ENCODE measurements at places on chromosomes 5 and 9.

- DNase-seq, result no peak
Measured at GRCh38 chr5:41410737-41411136, 99.7 kb downstream of the PLCXD3 start.

GRCh38 chr9:137696136-137696925, 77.5 kb downstream of the EHMT1 start:
- DNase-seq, result no peak

- DNase-seq, result no peak
Measured at GRCh38 chr9:80125731-80126264, 554.0 kb downstream of the TLE4 start.

DNA sequence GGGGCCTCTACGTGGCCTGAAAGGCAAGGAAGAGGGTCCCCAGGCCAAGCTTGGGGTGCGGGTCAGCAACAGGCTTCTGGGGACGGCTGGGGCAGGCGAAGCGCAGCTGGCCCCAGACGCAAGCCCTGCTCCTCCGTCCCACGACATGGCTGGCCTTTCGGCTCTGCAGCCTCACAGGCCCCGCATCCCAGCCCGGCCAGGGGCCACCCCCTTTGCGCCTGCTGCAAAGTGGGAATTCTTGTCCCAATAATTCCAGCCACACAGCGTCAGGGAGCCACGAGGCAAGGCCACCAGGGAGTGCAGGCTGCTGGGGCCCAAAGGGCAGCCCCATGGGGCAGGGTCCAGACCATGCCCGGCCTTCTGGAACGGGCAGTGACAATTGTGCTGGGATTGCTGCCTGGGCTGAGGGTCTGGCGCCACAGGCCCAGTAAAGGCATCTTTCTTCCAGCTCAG, 1.1 kb upstream of the ENTPD2 start:
- no peak for DNase-seq

DNA sequence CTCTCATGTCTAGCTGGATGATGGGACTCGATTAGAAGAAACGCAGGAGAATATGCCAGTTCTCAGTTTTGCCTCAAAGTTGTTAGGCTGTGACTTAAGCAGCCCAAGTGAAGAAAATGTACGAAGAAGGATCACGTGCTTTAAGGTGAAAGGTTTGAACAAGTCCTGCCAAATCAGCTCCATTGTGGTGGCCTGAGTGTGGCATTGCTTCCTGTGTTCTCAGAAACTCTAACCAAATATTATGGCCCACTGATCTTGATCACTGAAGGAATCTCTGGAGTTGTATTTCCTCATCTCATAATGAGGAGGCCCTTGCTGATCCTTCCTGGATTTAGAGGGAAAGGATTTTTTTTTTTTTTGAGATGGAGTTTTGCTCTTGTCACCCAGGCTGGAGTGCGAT, 44.0 kb downstream of the OTULIN start:
- DNase-seq, result no peak

GRCh38 chr9:83034587-83034986, 28.4 kb downstream of the RASEF start:
- no peak for DNase-seq
